NCI-H2081 treated with DMSO at 0.1 percent for 48 hours (cell line): ENCODE measurements at places on chromosomes 1 and 21.

DNA sequence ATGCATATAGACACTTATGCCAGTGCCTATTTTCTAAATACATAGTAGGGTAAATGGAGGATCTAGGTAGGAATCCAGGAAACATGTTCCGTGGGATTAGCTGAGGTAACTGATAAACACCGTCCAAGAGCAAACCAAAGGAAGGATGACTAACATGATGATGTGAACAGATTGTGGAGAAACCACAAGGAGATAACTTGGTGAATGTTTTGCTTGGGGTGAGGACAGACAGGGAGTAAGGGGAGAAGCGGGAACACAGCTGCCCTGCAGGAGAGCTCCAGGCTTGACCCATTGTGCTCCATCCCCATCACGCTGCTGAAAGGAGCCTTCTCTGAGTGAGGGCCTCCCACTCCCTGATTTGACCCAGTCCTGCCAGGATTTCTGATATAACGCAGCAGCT, 87.0 kb upstream of the ZC3H11B start:
- no peak for DNase-seq

GRCh38 chr1:27071049-27071416, 58.4 kb upstream of the TENT5B start:
- no peak for DNase-seq

DNA sequence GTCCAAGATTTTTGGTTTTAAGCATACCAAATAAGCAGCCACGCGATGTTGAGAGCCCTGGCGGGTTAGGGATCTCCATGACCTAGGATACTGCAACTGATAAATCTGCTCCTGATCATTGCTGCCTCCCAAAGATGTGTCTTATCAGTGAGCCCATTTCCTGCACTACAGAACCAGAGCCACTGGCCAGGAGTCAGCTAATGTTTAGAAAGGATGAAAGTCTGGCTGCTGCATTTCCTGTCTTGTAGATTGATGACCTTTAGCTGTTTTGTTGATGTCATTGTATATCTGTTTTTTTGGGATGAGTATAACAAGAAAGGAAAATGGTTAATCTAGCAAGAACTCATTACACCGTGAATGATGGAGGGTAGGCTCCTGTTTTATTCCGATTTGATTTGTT, 74.5 kb downstream of the C1orf21 start:
- no peak for DNase-seq

DNA sequence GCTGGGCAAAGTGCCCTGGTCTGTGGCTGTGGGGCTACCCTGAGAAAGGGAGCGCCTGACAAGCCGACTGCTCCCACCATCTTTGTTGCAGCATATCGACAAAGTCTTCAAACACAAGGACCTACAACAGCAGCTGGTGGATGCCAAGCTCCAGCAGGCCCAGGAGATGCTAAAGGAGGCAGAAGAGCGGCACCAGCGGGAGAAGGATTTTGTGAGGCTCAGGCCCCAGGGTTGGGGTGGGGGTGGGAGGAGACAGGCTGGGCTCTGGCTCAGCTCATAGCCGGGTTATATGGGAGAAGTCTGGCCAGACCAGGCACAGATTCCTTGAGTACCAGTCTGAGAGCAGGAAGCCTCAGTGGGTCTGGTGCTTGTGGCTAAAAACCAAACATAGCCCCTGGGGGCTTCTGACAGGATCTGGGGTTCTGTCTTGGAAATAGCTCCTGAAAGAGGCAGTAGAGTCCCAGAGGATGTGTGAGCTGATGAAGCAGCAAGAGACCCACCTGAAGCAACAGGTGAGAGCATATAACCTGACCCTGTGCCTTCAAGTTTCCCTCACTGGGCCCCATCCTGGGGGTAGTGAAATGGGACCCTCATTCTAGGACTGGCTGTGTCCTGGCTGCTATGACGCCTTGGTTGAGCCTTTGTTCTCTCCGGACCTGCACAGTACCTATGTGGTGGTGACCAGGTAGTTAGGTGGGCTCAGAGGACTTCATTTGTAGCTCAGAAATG, 8.0 kb upstream of the CCDC28B start:
- no peak for DNase-seq

- DNase-seq = no peak
Measured at GRCh38 chr1:237031480-237031879, 10.5 kb upstream of the RYR2 start.

- no peak for DNase-seq
Measured at GRCh38 chr1:58629031-58629462, 52.0 kb upstream of the TACSTD2 start.
